ENCODE measurements at places on chromosomes 5 and 9. TPM values are rescaled to one million over a fixed set of nuclear protein-coding genes. Genes with fewer than 3 reads are reported as not detected.

Gene SCAMP1
- 55.0 TPM for total RNA-seq

Gene ISCA1
- 33.7 TPM for total RNA-seq

Gene SV2C
- total RNA-seq, result not detected

Gene PPIC
- total RNA-seq, result 26.4 TPM

Gene CDC20B
- 0.13 TPM for total RNA-seq

Gene LCN1
- not detected for total RNA-seq

Gene HAND1
- not detected for total RNA-seq

GRCh38 chr5:145510324-145510723, 324.8 kb downstream of the PRELID2 start:
- no peaks in the 10 kb centered on the region for H3K36me3 ChIP-seq
- H3K27ac ChIP-seq, result no peak overlapping the region
- DNase-seq, result no peak
- H3K27me3 ChIP-seq, result no peaks in the 10 kb centered on the region
- H3K4me1 ChIP-seq, result peaks cover 3% of the 10 kb centered on the region
- no peak overlapping the region for H3K4me3 ChIP-seq

DNA sequence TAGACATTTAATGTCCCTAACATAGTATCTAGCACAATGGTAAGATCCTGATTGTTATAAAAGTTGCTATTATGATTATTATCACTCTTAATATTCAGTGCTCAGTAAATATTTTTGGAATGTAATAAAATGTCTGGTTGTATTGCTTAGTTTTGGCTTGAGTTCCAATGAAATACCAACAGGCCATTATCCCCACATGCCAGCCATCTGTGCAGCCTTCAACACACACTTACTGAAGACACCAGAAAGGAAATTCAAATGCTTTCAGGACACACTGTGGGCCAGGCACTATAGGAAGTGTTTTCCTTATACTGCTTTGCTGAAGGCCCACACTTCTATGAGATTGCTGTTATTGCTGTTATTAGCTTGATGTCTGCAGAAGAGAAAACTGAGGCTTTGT, 157.5 kb downstream of the TRIM32 start:
- no peaks in the 10 kb centered on the region for H3K36me3 ChIP-seq
- no peak for DNase-seq

GRCh38 chr5:145499483-145499882, 335.7 kb downstream of the PRELID2 start:
- H3K4me1 ChIP-seq, result no peaks in the 10 kb centered on the region
- DNase-seq, result no peak
- peaks cover 47% of the 10 kb centered on the region for H3K27me3 ChIP-seq
- no peak overlapping the region for H3K4me3 ChIP-seq
- peak overlapping the region; percentile 52 for H3K27ac ChIP-seq

DNA sequence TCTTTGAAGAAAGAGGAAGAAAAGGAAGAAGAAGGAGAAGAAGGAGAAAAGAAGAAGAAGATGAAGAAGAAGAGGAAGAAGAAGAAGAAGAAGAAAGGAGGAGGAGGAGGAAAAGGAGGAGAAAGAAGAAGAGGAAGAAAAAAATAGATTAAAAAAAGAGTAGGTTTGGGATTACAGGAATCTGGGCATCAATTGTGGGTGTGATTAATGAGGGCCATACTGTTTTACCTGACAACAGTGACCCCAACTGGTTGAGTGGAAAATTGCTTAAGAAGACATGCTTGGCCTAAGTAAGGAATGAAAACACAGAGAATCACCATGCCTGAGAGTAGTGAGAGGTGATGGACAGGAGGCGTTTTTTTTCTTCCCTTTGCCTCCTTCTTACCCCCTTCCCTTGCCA, 114.6 kb downstream of the FAM170A start:
- H3K4me1 ChIP-seq, result no peaks in the 10 kb centered on the region
- DNase-seq, result peak; percentile 72
- H3K4me3 ChIP-seq, result no peak overlapping the region
- no peaks in the 10 kb centered on the region for H3K36me3 ChIP-seq

DNA sequence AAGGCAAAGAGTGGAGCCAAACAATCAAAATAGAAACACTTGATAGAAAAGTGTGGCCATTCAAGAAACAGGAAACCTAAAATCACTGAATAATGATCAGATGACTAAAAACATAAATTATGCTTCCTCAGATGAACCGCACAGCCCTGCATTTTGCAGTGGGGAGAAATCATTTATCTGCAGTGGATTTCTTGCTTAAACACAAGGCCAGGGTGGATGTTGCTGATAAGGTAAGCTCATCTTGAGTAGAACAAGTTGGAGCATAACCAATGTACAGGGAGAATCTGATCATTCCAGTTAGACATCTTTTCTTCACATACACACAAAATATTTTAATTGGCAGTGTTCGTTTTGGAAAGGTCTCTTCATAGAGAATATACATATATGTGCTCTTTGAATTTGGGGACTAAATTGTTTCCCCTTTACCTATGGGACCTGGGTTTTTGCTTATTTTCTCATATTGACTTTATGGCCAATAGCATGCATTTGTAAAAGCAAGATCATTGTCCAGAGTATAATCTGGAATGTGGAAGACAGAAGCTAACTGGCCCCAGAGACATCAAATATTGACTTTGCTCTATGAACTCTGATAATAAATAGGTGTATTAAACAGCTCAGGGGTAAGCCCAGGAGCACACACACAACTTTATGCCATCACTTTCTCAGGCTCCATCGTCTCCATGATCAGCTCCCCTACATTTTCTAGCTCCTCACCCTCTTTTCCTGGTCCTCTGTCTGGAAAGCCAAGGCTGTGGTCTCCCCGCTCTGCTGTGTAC, 9.1 kb downstream of the ANKDD1B start:
- DNase-seq, result no peak
- H3K4me3 ChIP-seq, result no peak overlapping the region
- no peaks in the 10 kb centered on the region for H3K27me3 ChIP-seq
- H3K36me3 ChIP-seq, result no peaks in the 10 kb centered on the region

DNA sequence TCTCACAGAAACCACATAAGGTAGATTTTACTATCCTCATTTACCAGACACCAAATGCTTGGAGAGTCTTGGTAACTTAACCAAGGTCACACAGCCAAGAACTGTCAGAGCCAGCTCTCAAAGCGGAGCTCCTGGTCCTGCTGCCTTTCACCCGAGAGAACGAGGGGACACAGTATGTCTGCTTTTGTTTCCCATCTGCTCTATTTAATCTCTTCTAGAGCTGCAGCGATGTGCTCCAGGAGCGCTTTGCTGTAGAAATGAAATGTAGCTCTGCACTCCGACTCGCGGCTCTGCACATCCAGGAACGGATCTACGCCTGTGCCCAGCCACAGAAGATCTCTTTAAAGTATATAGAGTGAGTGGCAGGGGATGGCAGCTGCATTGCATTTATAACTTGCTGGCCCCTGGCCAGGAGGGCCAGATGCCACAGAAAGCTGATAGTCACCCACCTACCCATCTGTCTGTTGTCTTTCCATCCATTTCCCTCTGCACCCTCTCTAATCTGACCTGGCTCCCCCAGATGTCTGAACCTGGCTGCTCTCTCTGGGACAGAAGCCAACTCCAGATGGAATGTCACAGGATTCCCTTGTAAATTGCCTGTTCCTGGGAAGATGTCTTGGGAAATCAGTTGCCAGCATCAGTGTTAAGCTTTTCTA, 21.4 kb upstream of the TRMT10B start:
- H3K36me3 ChIP-seq, result no peaks in the 10 kb centered on the region
- DNase-seq, result no peak
- peaks cover 4% of the 10 kb centered on the region for H3K4me1 ChIP-seq
- H3K4me3 ChIP-seq, result no peak overlapping the region
- H3K27me3 ChIP-seq, result no peaks in the 10 kb centered on the region

DNA sequence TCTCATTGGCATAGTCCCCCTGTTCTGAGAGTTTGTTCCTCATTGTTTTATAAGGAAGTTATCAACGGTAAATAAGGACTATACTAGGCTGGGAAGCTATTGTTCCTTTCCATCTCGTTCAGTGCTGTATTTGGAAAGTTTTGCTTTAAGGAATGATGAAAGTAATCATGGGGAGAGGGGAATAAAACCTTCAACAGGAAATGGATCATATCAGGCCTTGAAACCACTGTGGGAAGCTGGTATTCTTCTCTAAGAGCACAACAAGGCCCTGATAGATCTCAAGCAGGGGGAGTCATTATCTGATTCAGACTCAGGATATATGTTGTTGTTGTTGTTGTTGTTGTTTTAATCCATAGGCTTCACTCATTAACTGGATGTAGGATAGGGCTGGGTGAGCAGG, 474.5 kb downstream of the ENC1 start:
- H3K4me3 ChIP-seq, result no peak overlapping the region
- no peak for DNase-seq
- H3K27ac ChIP-seq, result no peak overlapping the region
- H3K27me3 ChIP-seq, result no peaks in the 10 kb centered on the region
- no peaks in the 10 kb centered on the region for H3K36me3 ChIP-seq

DNA sequence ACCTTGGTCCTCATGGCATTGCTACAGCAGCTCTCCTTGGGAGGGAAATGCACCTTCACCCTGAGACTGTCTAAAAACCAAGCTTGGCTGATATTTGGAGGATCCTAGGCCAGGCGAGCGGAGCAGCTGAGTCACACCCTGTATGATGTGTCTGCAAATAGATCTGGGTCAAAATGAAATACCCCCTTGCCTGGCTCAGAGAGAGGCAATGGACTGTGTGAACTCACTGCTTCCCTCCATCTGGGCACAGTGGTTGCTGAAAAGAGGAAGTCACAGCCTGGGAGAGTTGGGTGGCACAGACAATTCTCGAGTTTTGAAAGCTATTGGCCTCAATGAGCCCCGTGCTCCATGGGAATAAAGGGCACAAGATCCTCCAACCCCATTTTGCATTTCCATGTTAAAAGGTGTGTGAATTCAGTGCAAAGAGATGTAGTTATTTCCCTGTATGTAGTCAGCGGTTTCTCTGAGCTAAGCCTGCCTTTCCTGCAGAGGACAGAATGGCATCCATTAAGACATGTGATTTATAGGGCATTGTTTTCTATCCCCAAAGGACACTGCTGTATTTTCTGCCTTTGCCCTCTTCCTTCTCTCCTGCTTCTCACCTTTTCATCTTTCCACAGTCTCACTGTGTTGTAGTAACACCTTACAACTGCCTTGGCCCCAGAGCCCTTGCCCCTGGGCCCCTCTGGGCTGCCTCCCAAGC, 177.2 kb downstream of the GADD45G start:
- peak; percentile 14 for DNase-seq
- no peaks in the 10 kb centered on the region for H3K27me3 ChIP-seq
- H3K27ac ChIP-seq, result no peak overlapping the region
- no peak overlapping the region for H3K4me3 ChIP-seq
- no peaks in the 10 kb centered on the region for H3K4me1 ChIP-seq

DNA sequence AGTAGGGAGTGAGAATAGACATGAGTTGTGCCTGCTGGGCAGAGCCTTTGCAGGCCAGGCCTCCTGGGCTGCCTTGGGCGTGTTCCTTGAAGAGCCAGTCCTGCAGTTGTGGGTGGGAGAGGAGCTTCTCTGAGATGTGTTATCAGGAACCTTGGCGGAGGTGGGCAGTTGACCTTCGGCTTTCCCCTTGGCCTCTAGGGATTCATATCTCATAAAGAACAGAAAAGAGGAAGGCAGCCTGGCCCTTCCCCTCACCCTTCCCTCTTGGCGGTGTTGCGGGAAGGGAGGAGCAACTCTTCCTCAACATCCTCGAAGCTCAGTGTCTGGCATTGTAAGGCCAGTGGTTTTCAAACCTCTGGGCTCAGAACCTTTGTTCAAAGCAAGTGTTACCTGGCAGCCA, 59.2 kb downstream of the DAPK1 start:
- H3K36me3 ChIP-seq, result peaks cover 25% of the 10 kb centered on the region
- peak; percentile 31 for DNase-seq
- H3K27ac ChIP-seq, result no peak overlapping the region
- H3K4me3 ChIP-seq, result no peak overlapping the region

GRCh38 chr5:1814183-1815020, 13.2 kb downstream of the NDUFS6 start:
- H3K4me3 ChIP-seq, result no peak overlapping the region
- DNase-seq, result no peak
- H3K27ac ChIP-seq, result no peak overlapping the region
- no peaks in the 10 kb centered on the region for H3K27me3 ChIP-seq

DNA sequence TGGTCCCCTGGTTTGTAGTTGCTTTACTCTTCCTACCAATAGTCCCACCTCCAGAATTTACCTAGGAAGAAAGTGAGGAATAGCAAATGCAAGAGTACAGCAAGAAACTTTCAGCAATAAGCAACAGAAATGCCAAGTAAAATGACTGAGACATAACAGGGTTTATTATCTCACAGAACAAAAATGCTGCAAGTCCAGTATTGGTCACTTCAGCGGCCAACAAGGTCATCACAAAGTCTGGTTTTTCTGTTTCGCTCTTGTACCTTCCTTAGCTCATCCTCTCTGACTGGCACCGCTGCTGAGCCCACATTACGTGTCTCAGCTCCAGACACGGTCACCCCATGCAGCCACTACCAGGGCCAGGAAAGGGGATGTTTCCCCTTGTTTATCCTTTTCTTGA, 82.7 kb downstream of the RFK start:
- no peak overlapping the region for H3K27ac ChIP-seq
- no peak overlapping the region for H3K4me3 ChIP-seq
- H3K36me3 ChIP-seq, result no peaks in the 10 kb centered on the region
- DNase-seq, result no peak
- H3K4me1 ChIP-seq, result no peaks in the 10 kb centered on the region

- H3K36me3 ChIP-seq, result no peaks in the 10 kb centered on the region
- H3K27me3 ChIP-seq, result no peaks in the 10 kb centered on the region
- no peak for DNase-seq
- no peak overlapping the region for H3K27ac ChIP-seq
These were observed 256.1 kb upstream of the SMARCA2 start for GRCh38 chr9:1759009-1759408.

DNA sequence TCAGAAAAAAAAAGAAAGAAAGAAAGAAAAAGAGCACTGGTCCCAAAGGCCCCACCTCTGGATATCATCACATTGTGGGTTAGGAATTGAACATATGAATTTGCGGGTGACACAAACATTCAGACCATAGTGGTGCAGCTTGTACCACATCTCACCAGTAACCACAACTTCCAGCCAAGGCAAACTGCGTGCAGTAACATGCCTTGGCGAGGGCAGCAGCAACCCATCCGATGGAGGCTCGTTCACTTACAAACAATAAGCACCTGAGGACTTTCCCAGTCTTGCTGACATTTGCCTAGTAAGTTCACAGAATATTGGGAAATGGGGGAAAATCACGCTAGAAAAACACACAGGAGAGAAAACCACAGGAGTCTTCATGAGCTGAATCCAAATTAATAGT, 508.1 kb downstream of the ZNF608 start:
- H3K36me3 ChIP-seq, result no peaks in the 10 kb centered on the region
- no peak for DNase-seq

Measured in endodermal cell (in vitro differentiated cells).